ENCODE measurements at places on chromosomes 1 and 21.
A peak's percentile ranks its signal among the peaks of the same experiment; 100 is the strongest.

GRCh38 chr1:112888630-112889029, 67.4 kb downstream of the SLC16A1 start:
- no peak for DNase-seq

DNA sequence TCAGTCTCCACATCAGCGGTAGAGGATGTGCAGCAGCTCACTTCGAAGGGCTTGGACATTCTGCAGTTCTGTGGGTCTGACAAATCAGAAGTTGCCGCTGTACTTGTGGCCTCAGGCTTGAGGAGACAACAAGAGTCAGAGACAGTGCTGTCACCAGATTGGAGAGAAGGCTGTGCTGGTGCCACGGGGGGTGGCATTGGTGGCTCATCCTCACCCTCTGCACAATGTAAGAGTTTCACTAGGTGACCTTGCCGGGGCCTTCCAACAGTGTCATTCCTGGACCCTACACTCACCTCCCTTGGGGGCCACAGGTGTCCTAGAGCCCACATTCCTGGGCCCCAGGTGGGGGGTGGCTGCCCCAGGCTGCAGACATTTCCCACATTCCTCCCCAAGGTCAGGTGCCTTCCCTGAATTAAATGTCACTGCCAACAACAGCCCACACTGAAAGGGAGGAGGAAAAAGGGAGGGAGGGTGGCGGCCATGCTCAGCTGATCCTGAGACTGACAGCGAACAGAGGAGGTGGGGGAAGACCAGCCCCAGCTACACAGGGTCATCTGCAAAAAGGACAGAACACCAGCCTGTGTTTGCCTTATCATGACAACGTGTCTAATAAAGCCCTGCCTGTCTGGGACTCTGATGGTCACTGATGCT, 46.4 kb downstream of the TMCC2 start:
- DNase-seq = no peak

DNA sequence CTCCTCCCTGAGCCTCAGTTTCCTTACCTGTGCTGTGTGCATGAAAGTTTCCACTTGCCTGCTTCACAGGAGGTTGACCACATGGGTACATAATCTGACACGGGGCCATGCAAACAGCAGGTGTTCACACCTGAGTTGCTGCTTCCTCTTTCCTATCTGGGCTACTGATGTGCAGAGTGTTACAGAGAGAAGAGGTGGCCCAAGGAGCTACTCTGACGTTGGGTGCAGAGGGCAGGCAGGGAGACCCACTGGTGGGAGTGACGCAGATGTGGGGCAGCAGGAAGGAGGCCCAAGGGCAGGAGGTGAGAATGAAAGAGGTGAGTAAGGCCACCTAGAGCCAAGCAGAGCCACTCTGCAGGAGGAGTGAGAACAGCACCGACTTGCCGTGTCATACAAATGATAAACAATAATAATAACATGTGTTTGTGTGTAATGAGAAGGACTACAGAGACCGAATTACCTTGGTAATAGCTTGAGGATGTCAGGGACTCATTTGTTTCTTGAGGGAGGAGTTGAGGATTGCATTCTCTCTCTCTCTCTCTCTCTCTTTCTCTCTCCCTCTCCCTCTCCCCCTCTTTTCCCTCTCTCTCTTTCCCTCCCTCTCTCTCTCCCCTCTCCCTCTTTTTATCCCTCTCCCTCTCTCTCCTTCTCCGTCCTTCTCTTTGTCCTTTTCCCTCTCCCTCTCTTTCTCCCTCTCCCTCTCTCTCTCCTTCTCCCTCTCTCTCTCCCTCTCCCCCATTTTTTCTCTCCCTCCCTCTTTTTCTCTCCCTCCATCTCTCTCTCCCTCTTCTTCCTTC, 87.4 kb upstream of the IGSF21 start:
- DNase-seq = no peak

DNA sequence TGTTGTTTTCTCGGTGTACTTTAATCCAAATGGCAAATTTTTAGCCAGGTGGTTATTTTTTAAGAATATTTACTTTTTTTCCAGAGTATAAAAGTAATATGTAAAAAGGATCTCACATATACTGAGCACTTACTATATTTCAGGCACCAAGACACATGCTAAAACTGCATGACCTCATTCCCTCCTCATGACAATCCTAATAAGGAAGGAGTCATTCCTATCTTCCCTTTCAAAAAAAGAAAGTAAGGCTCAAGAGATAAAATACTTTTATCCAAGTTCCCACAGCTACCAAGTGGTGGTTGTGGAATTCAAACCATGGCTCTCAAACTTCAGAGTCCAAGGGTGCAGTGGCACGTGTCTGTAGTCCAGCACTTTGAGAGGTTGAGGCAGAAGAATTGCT, 19.4 kb downstream of the ATP2B4 start:
- DNase-seq = peak; percentile 73

DNA sequence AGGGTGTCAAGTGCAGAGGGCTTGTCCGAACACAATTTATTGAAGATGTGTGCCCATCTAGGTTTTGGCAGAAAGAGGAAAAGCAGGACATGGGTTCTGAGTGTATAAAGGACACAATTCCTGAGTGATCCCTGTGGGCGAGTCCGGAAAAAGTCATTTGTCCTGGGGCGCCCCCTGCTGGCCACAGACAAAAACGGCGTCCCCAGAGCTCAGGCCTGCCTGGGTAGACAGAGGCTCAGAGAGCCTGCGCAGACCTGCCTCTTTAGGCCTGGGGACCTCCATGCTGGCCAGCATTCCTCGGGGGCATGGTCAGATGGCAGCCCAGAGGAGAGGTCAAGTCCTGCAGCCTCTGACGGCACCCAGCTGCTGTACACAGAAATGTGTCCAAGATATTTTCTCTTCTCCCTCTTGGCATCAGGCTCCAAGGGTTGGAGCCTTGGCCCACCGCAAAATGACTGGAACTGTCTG, 65.5 kb upstream of the LRP8 start:
- peak; percentile 76 for DNase-seq

DNA sequence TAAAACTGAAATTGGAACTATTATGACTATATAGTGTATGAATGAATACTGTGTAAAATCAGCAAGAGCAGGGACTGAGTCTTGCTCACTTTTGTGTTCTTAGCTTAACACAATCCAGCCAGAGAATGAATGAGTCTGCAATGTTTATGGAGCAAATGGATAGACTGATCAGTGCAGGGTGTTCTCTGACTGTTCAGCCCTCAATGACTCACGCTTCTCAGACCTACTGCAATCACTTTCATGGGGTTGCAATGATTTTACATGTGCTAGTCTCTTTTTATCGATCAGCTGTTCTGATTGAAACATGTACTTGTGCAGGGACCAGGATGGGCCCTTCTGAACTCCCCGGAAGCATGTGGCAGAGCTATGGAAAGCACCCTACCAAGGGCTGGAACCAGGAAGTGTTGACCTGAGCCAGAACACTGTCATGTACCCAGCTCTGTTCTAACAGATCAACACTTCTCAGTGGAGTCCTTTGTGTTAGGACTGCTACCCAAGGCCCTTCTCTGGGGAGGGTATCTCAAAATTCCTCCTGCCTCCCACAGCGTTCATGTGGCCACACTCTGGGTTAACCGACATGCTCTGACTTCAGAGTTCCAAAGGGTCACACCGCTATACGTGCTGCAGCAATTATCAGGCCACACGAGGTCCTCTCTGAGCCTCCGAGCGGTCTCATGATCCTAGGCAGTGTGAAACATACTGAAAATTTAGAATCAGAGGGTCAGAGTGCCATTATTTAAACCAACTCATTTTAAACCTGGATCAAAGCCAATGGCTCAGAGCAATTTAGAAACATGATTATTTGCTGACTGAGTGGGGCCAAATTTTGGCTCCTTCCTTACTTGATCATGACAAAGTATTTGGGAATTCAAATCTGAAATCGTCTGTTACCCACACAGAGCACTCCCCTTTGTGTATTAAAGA, 35.2 kb downstream of the GRIK1 start:
- no peak for DNase-seq

- no peak for DNase-seq
Observed at GRCh38 chr1:53572815-53573173, 113.6 kb downstream of the DMRTB1 start.

GRCh38 chr1:221793439-221794078, 51.7 kb upstream of the DUSP10 start:
- no peak for DNase-seq

DNA sequence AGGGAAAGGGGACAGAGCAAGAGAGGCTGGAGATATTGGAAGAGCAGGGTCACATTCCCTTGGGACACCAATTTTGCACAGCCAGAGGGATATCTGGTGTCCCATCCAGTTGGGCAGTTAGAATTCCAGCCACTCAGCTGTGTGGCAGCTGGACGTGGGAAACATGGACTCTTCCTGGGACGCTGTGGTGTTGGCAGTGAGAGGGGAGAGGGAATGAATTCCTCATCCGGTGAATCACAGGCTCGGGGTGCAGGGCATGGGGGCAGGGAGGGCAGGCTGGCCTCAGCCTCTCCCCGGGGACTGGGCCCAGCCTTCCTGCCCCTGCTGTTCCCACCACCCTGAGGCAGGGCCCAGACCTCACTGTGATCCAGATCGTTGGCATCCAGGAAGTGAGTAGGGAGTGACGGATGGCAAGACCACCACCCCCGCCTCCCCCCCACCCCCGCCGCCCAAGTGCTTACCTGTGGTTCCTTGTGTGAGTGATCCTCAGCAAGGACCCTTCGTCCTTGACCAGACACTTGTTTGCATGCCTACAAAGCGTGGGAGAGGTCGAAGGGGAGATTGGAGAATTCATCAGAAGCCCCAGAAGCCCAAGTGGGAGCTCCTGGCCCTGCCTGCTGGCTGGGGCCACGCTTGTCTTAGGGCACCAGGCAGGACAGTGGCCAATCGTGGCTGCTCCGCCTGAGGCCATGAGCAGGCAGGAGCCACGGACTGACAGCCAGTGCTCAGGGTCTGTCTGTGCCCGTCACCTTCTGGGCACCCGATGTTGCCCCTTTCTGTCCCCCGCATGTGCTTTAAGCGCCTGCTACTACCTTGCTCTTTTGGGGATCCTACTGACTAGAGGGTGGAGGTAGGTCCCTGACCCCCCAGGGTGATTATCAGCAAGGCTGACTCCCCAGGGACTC, 8.7 kb downstream of the WNT3A start:
- peak; percentile 89 for DNase-seq

DNA sequence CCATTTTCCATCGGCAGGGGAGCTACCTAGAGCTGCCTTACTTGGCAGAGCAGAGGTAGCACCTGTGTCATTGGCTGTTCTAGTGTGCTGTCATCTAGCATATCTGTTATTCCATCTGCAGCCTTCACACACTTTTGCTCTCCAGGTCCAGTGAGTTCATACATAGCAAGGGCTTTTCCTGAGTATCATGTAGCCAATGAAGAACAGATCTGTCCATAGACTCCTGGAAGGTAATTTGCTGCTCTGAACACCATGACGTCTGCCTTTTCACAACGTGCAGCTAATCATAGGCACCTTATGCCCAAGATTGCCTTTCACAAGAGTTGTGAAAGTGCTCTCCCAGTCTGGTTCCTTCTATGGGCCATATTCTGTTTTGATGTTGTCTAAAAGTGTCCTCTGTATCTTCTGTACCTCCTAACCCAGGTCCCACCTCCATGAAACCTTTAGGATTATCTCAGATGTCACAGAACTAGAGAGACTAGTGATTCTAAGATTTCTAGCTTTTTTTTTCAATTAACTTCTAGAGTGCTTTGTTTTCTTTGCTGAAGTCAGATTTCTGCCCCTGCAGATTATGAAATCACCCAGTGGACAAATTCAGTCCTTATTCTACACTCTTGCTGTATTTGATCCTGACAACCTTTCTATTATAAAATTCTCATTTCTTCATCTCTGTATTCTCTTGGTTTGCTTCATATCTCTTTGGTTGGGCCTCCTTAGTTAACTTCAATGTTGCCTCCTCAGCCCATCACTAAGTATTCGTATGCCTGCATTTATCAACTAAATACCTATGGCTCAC, 134.8 kb downstream of the PBX1 start:
- DNase-seq = no peak

DNA sequence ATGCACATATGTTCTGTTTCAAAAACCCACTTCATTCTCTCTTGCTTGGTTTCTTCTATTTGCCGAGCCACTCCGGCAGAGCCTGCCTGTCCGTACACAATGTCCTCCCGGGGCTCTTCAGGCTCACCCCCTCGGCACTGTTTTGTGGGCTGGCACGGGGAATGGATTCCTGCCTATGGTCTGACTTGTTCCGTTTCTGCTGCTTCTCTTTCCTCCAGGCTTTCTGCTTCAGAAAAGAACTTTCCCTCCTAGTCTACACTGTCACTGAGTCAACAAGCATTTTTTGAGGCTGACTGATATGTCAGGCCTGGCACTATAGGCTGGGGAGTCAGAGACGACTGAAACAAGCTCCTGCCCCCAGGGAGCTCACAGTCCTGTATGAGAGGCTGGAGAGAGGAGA, 28.4 kb upstream of the SARS1 start:
- peak; percentile 40 for DNase-seq

DNA sequence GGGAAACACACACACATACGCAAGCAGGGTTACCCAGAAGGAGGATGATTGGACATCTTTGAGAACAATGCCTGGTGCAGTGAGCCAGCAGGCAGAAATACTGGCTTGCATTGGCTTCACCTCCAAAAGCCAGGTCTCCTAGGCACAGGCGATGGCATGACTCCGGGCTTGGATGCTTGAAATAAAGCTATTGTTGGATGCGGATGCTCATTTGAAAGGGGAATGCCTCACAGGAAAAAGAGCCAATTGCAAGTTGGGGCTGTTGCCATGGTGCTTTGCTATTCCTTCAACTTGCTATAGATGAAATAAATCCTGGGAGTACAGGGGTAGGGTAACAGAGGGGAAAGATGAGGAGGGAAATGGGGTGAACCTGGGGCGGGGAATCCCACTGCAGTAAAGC, 180.7 kb upstream of the SGIP1 start:
- no peak for DNase-seq

DNA sequence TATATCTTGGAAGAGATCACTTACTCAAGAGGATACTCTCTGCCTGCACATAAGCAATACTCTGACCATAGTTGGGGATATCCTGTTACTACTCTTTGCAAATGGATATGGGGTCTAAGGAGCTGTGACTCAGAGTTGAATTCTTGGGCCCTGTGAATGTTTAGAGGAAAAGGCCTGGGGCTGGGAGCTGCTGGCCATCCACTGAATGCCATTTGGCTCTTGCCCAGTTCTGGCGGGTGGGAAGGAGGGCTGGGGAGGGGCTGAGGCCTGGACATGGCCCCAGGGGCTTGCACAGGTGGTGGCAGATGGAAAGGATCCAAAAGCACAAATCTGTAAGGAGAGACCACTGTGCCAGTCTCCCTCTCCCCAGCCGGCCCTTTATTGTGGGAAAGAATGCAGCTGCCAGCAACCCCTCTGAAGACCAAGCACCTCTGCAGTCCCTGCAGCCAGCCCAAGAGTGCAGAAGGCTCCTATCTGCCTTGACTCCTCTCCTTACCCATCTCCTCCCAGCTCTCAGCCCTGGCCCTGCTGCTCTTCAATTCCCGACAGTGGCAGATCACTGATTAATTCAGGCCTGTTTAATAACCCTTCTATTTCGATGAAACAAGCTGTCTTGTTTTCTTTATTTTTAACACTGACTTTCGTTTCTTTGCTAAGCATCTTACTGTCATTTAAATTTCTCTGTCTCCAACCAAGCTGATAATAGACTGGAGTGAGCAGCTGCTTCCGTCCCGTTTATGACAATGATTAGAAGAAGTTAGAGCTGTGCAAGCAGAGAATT, 12.1 kb downstream of the PLXNA2 start:
- peak; percentile 93 for DNase-seq

- DNase-seq = no peak
Observed at GRCh38 chr1:62025154-62025553, 169.5 kb upstream of the L1TD1 start.

GRCh38 chr1:57963581-57963980, 539.7 kb upstream of the DAB1 start:
- no peak for DNase-seq

GRCh38 chr1:119312500-119312899, 56.1 kb upstream of the HAO2 start:
- DNase-seq = no peak

- peak; percentile 25 for DNase-seq
Observed at GRCh38 chr1:5514527-5515183, 477.6 kb downstream of the NPHP4 start.
